ENCODE measurements at places on chromosomes 1 and 21.

DNA sequence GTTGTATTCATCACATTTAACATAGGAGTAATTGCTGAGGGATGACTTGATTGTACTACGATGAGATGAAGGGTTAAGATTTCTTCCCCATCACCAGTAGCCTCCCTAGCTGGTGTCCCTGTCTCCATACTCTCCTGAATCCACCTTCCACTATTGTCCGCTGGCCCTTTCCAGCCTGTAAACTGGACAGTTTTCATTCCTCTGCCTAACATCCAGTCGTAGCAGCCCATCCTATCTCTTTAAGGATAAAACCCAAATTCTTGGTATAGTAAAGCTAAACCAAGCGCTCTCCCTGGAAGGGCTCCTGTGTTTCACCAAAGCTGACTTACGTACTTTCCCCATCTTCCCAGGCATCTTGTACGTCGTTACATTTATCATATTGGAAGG, 670 bp downstream of the COX20 start:
- no peak for DNase-seq
- H3K4me1 ChIP-seq = peaks cover 13% of the 10 kb centered on the region
- H3K27me3 ChIP-seq = no peaks in the 10 kb centered on the region
- H3K27ac ChIP-seq = peak overlapping the region; percentile 100

DNA sequence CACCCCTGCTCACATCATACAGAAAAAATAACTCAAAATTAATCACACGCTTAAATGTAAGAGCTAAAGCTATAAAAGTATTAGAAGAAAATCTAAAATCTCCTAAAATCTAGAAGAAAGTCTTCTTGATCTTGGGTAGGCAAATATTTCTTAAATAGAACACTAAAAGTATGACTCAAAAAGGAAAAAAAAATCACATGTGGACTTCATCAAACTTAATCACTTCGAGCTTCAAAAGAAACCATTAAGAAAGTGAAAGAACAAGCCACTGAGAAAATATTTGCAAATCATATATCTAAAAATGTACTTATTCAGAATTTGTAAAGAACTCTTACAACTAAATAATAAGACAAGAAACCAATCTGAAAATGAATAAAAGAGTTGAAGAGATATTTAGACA, 32.7 kb downstream of the LRRC52 start:
- DNase-seq = no peak
- no peak overlapping the region for H3K27ac ChIP-seq
- H3K4me3 ChIP-seq = no peak overlapping the region
- H3K36me3 ChIP-seq = no peaks in the 10 kb centered on the region
- H3K27me3 ChIP-seq = no peaks in the 10 kb centered on the region

DNA sequence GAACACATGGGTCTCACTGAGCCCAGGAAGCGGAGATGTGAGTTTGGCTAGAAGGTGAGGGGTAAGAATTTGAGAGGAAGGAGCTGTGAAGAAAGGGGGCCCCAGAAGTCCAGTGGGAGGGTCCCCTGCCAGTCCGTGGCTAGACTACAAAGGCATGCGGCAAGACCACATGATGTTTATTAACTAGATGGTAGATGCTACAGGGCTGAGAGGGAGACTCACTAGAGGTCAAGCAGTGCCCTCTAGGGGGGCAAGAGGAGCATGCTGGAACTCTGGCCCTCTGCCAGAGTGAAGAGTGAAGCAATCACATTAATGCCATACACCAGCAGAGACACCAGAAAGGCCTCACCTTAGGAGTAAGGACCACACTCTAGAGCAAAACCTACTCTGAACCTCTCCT, 12.2 kb downstream of the KIAA0319L start:
- H3K36me3 ChIP-seq = peaks cover 17% of the 10 kb centered on the region
- H3K27ac ChIP-seq = no peak overlapping the region
- peaks cover 3% of the 10 kb centered on the region for H3K4me1 ChIP-seq
- DNase-seq = no peak
- no peak overlapping the region for H3K4me3 ChIP-seq

GRCh38 chr1:16921391-16922185, at the start of gene CROCC:
CROCC (plus strand) TSS chr1:16921931; CDS start chr1:16922019, 88 bp downstream.
- peaks cover 55% of the 10 kb centered on the region for H3K4me1 ChIP-seq
- H3K27ac ChIP-seq = no peak within 1 kb of the TSS
- no peaks in the 10 kb centered on the region for H3K27me3 ChIP-seq

DNA sequence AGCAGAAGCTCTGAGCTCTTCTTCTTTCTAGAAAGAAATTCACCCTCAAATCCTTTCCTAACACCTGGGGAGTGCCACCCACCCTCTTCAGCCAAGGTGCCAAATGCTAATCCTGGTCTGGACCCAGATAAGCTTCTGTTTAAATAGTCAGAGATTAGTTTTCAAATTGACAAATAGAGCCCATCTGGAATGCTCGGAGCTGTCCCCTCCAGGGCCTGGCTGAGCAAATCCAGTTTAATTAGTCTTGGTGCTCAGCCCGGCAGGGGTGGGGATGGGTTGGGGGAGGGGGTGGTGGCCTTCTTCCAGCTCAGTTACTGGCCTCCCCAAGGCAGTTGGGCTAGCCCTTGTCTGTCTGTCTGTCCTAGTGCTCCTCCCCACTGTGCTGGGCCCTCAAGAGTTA, 269.5 kb downstream of the GRIK3 start:
- no peak overlapping the region for H3K27ac ChIP-seq
- DNase-seq = no peak
- H3K4me3 ChIP-seq = no peak overlapping the region
- H3K4me1 ChIP-seq = no peaks in the 10 kb centered on the region
- peaks cover 2% of the 10 kb centered on the region for H3K27me3 ChIP-seq

Measured in spinal cord (tissue), 10 donors.